C1 segment of cervical spinal cord (tissue), 14 donors: ENCODE measurements at places on chromosomes 7 and 10.

- no peak for DNase-seq
These were observed 69.9 kb upstream of the FGL2 start for GRCh38 chr7:77269360-77270093.

GRCh38 chr10:69268761-69269416 lies 9.4 kb upstream of the HK1 start:
- no peak for DNase-seq

GRCh38 chr7:16123117-16123770 lies 298.1 kb downstream of the CRPPA start:
- no peak for DNase-seq

GRCh38 chr7:26863518-26864308 lies 677 bp downstream of the SKAP2 start:
- DNase-seq, result peak; percentile 75

DNA sequence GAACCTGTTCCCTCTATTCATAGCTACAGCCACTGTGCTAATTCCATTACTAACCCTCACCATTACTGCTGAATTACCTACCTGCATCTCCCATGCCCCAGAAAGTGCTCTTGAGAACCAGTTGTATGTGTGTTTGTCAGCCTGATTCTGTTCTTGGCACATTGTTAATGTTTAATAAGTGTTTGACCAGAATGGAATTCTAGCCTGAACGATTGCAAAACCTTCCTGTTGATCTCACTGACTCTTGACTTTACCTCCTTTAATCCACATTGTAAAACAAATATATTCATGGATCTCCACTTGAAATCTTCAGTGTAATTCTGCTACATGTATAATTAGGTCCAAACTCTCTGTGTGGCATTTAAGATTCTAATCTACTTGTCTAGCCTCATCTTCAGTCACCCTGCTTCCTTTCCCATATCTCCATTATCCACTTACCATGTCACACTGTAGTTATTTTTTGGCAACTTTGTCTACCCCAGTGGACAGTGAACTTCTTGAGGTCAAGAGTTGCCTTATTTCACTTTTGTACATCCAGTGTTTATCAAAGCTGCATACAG lies 4.9 kb downstream of the ZNF277 start:
- DNase-seq, result no peak

- no peak for DNase-seq
These were observed 1050.5 kb downstream of the XPNPEP1 start for GRCh38 chr10:108872854-108873253.

- no peak for DNase-seq
These were observed 83.7 kb downstream of the EBF3 start for GRCh38 chr10:129880191-129880870.

DNA sequence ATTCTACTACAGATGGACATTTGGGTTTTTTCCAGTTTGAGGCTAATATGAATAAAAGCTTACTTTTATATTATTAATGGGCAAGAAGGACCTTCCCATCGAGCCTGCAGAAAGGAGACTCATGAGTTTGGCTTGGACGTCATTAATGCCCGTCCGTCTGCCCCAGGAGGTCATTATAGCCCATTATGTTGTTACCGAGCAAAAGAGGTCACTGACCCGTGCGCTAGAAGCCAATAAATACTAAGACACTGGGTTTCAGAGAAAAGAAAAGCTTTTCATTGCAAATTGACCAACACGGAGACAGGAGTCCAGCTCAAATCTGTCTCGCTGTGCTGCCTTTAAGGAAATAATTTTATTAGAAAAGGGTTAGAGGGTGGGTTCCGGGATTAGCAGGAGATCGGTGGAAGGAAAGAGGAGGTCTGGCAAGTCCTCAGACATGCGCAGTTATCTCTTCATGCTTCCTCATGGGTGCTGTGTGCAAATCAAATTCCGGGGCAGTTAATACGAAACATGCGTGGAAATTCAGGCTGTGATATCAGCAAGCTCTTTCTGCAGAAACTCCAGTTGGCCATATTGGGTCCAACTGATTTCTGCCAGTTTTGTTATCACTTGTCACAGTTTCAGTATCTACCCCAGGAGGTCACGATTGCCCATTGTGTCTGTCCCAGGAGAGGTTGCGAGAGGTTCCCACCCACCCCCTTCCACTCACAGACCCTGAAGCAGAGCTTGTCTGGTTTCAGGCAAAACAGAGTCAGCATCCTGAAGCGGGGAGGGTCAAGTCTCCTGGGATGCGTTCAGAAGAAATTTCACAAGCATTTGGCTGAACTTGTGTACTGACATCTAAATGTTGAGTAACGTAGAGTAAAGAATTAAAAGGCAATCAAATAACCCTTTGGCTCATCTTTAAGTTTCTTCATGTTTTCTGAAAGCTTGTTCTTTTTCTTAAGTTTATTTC lies 1.1 kb upstream of the GALNTL5 start:
- no peak for DNase-seq

- DNase-seq, result no peak
These were observed 494 bp upstream of the HERC4 start for GRCh38 chr10:68075550-68076004.

GRCh38 chr10:124756156-124756903 lies 12.2 kb upstream of the FAM53B start:
- no peak for DNase-seq

DNA sequence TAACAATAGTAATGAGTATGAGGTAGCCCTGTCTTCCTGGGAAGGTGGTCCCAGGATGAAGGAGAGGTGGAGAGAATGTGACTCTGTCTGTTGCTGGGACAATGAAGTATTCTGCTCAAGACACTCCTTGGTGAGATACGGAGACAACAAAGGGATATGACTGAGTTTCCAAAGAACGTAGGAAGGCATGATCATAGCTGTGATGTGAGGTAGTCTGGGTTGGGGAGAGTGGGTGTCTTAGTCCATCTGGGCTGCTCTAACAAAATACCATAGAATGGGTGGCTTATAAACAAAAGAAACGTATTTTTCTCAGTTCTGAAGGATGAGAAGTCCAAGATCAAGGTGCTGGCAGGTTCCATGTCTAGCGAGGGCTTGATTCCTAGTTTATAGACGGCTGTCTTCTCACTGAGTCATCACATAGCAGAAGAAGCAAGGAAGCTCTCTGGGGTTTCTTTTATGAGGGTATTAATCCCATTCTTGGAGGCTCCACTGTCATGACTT lies 84.9 kb upstream of the RHOBTB1 start:
- no peak for DNase-seq

DNA sequence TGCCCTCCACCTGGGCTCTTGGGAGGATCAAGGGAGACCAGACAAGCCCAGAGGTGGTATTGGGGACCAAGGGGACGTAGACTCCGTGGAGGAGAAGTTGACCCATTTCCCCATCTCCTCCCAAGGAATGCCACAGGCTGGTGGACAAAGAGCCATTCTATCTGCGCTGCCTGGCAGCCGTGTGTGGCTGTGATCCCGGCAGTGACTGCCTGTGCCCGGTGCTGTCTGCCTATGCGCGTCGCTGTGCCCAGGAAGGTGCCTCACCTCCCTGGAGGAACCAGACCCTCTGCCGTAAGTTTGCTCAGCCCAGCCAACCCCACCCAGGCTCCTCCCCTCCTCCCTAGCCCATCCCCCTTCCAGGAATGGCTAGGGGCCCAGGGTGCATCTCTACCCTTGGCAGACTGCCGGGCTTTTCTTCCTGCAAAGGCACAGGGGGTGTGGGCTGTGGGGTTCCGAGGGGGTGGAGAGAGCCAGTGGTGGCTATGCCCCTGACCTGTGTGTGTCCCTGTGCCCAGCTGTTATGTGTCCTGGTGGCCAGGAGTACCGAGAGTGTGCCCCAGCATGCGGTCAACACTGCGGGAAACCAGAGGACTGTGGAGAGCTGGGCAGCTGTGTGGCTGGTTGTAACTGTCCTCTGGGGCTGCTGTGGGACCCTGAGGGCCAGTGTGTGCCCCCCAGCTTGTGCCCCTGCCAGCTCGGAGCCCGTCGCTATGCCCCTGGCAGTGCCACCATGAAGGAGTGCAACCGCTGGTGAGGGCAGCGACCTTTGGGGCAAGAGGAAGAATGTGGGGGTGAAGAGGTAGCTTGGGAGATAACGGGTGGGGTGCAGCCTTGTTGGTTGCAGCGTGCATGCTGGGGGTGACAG lies 10.2 kb upstream of the ZNF467 start:
- peak; percentile 50 for DNase-seq

DNA sequence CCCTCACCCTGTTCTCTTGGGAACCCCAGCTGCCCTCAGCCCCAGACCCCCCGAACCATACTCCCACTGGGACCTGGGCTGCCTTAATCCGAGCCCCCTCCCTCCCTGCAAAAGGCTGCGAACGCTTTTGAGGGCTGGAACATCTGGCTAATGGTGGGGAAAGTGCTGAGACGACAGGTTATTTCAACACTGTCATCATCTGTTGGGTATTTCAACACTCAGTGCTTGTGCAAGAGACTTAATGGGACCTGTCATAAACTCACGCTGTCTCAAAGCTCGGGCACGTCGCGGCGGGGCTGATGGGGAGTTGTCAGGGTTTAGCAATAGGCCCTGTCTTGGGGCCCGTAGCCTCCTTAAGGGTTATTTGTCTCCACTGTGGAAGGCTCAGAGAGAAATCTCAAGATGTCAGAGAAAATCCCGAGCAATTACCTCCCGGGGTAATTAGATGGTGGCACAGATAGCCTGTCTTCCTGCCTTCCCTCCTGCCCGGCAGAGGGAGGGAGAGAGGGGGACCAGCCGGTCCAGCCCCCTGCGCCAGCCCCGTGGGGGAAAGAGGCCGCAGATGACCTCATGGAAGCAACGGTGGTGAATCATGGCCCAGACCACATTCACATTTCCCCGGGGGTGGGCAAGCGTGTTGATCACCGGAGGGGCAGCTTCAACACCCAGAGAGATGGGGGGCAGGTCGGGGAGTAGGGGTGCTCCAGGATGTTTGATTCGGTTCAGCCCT lies 88.7 kb upstream of the MYL10 start:
- no peak for DNase-seq

DNA sequence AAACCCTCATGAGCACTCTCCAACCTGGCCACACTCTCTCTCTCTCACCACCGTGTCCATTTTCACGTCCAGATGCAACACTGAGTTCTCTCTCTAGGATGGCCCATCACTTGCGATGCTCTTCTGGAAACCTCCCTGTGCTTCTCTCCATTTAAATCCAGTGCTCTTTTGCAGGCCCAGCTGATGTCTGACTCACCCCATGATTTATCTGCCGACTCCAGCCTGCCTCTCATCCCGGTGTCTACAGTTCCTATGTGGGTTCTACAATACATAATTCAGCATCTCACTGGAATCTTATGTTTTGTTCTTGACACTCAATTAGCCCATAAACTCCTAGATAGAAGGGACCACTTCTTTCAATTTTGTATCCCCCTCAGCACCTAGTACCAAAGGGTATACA lies 5.0 kb downstream of the TPK1 start:
- DNase-seq, result no peak

DNA sequence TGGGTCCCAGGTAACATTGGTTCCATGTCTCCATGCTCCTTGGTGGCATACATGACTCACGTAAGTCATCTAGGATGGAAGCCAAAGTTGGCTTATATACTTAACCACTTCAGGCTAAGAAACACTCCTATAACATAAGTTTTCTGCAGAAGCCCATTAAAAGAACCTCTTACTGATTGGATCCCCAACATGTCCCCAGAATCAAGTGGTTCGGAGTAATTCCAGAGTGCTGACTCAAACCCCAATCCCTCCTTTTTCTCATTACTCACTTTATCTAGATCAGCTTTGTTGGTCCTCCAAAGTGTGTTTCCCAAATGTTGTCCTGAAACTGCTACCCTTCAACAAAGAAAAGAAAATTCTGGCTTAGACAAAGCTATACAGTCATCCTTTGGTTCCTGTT lies 10.1 kb upstream of the ATOH7 start:
- DNase-seq, result no peak

DNA sequence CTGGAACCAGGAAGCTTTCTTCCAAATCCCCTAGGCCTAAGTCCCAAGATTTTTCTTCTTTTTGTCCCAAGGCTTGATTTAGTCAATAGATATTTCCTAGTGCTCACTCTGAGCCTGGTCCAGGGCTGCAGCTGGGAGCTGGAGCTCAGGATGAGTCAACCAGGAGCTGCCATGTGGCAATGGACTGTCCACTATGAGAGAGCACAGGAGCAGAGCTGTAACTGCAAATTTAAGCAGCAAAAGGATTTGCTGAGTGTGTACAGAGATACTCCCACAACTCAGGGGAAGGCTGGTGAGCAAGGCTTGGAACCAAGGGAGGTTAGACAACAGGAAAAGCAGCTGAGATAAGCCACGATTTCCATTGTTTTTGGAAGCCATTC lies 92.1 kb upstream of the CXCL12 start:
- no peak for DNase-seq

DNA sequence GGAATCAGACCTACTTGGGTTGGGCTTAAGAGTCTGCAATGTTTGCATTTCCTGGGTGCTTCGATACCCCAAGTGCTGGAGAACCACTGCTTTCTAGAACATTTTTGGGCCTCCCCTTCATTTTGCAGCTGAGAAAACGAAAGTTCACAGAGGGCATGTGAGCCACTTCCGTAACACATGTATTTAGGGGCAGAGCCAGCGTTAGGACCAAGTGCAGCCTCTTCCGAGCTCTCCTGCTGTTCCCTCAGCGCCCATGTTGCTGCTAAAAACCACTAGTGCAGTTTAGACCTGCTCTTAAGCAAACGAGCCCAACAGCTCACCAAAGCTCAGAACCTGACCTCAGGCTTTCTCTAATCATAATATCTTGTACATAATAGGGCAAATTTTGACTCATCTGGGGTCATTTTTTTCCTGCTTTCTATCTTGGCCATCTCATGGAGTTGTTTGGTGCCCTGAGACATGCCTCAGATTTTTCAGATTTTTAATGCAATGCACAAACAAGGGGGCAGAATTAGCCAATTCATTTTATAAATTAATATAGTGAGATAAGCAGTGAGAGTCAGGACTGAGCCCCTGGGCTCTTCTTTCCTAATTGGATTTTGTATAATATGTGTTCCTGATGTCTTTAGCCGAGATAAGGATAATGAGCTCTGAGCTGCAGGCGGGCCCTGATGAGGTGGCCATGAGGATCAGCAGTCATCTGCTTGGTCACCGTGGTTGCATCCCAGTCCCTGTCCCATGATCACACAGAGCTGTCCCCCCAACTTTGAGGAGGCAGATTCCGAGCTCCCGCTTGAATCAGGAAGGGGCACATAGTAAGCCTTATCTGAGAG lies 12.9 kb downstream of the BAG3 start:
- no peak for DNase-seq

DNA sequence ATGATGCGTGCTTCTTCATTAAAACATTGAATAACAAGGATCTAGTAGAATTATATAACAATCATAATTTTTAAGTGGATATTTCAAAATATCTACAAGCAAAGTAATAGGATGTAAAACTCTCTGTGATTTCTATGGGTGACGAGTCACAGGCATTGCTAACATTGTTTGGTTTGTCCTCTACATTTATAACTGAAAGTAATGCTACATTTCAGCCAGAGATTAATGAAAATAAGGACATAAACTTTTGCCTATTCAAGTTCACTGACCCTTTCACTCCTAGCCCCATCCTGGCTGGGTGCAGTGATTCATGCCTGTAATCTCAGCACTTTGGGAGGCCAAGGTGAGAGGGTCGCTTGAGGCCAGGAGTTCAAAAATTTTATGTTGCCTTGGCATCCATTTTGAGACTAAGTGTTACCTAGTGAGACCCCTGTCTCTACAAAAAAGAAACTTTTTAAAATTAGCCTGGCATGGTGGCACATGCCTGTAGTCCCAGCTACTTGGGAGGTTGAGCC lies 38.4 kb upstream of the HSPA12A start:
- no peak for DNase-seq
